ENCODE measurements at places on chromosomes 11 and 22.
A peak's percentile ranks its signal among the peaks of the same experiment; 100 is the strongest.

GRCh38 chr22:39206491-39206890 lies 38.3 kb downstream of the PDGFB start:
- DNase-seq = no peak

DNA sequence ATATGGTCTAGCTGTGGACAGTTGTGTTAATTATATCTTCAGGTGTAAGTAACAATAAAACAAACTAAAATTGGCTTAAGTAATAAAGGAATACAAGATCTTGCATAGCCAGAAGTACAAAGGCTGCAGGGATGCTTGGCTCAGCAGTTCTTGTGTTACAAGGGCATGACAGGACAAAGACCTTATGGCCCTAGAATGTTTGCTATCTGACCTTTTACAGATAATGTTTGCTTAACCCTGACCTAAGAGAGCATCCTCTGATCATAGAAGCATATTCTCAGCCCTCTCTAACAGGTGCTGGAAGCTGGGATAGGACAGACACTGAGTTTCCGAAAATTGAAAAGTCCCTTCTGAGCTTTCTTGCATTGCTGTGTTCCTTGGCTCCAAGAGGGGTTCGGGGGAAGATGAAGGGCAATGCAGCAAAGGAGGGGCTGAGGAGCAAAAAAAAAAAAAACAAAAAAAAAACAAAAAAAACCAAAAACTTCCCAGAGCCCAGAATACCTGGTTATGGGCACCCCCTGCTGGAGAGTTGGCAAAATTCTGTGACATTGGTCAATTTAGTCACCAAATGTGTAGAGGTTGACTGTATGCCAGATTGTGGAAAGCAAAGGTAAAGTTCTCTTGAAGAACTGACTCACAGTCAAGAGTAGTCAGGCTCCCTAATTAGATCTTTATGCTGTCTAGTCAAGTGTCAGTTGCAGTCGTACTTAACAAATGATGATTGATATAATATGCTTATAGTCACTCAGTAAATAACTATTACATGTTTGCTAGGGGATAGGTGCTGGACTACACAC lies 10.4 kb upstream of the HIKESHI start:
- peak; percentile 15 for DNase-seq

DNA sequence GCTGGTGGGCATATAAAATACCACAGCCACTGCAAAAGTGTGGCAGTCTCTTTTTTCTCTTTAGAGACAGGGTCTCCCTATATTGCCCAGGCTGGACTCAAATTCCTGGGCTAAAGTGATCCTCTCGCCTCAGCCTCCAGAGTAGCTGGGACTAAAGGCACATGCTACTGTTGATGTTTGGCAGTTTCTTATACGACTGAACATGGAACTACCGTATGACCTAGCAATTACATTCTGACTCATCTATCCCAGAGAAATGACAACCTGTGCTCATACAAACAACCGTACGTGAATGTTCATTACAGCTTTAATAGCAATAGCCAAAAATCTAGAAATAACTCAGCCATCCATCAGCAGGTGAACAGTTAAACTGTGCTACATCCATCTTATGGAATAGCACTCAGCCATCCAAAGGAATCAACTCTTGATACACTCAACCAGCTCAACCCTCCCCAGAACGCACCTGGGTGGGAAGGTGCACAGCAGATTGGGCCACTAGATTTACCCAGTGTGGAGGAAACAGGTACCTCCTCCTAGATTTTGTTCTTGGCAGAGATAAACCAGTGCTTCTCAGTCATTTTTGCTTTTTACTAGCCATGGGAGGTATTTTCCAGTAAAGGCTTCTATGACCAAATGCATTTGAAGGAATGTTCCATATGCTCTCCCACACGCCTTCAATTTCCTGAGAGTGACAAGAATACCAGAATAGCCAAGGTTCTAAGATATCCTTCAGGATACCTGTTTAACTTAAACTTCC lies 130.5 kb downstream of the MED15 start:
- no peak for DNase-seq

DNA sequence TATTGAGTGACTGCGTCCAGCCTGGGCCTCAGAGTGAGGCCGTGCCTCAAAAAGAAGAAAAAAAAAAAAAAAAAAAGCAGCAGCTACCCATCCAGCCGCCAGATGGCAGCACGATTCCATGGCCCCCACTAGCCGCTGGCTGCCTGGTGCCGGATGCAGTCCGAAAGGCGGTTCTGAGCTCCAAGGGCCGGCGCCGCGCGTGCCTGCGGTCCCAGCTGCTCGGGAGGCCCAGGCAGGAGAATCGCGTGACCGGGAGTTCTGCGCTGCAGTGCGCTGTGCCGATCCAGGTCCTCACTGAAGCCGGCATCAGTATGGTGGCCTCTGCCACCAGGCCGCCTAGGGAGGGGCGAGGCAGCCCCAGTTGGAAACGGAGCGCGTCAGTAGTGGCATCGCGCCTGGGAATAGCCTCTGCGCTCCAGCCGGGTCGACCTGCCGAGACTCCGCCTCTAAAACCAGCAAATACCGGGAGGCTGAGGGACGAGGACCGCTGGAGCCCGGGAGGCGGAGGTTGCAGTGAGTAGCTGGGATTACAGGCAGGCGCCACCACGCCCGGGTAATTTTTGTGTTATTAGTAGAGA lies 19.3 kb downstream of the SCARF2 start:
- peak; percentile 57 for DNase-seq

GRCh38 chr11:68040957-68041591 lies 2.2 kb downstream of the TCIRG1 start:
- DNase-seq = no peak

Data from fibroblast of skin of left quadriceps (primary cell).